ENCODE measurements at places on chromosomes 2 and 18.

DNA sequence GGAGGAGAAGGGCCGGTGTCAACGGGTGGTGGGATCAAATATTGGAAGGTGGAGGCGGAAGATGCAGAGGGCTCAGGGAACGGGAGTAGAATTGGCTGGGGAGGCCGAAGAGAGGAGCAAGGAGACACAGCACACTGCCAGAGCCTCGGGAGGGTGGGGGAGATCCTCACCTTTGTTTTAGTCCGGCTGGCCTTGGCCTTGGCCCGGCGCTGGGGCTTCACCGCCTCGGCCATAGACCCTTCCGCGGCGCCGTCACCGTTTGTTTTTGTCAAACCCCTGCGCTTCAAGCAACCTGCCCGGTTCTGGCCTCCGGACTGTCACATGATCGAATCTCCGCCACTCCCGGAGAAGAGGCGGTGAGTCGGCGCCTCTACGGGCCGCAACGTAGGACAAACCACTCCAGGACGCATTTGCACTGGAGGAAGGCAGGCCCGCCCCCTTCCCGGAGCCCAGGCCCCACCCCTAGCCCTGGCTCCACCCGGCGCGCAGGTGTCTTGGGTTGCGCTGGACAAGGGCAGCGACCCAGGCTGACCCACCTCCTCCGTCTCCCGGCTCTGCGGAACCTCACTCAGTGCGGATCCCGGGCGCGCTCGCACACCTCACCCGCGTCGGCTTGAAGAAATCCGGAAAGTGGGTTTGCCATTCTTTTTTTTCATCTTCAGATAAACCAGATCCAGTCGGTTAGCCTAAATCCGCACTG, at the start of gene EPG5:
TSS of gene EPG5 (minus strand) at position 323 of the 700 bp plus-strand sequence. CDS start at position 233, 90 bp downstream.
- peak; percentile 93 for DNase-seq

- no peak for DNase-seq
These were observed 98.2 kb upstream of the STK39 start for GRCh38 chr2:168345601-168346000.

GRCh38 chr2:6308986-6309385, 556.7 kb downstream of the CMPK2 start:
- no peak for DNase-seq

- DNase-seq: no peak
These were observed 64.7 kb downstream of the FBXO15 start for GRCh38 chr18:74082742-74083556.

DNA sequence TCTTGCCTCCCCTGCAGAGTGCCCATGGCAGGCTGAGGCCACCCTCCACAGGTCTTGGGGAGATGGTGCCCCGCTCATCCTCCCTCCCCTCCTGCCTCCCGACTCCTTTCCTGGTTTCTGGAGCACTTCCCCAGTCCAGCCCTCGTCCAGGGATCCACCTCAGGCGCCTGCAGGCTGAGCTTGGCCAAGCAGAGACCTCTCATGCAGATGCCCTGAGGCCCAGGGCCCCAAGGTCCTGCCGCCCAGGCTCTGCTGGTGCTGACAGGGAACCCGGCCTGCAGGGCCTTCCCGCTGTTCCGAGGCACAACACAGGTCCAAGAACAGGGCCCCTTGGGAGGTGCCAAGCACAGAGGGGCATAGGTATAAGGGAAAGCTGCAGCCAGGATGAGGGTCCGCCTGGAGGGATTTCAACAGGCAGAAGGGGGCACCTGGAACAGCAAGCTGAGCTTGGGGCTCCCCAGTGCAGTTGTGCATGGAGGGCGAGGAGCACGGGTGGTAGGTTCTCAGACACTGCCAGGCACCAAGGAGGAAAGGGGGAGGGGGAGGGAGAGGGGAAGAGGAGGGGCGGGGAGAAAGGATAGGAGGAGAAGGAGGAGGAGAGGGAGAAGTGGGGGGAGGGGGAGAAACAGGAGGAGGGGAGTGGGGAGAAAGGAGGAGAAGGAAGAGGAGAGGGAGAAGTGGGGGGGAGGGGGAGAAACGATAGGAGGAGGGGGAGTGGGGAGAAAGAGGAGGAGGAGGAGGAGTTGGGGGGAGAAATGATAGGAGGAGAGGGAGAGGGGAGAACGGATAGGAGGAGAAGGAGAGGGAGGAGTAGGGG, 1.2 kb upstream of the ANO7 start:
- DNase-seq: no peak

- no peak for DNase-seq
These were observed 172.8 kb upstream of the HAAO start for GRCh38 chr2:42965196-42965595.
